Activated CD4-positive, alpha-beta T cell treated with anti-CD3 and anti-CD28 coated beads for 4 hours (primary cell): ENCODE measurements at places on chromosomes 3 and 15.

- no peak for DNase-seq
Measured at GRCh38 chr3:27025718-27026117, 343.5 kb downstream of the NEK10 start.

DNA sequence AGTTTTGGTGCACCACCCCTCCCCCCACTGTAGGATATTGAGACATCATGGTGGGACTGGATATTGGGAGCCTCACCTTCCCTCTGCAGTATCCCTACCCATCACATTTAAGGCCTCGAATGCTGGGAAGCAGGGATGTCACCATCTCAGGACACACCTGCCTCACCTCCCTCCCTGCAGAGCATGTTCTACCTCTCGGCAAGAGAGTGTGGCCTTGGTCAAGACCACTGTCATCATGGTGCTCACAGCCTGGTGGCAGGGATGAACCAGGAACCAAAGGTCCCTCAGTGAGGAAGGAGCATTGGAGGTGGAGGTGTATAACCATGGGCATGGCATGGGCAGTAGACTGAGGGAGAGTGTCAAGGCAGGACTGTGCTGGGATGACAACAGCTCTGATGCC lies 104.8 kb downstream of the CORO2B start:
- DNase-seq, result no peak

GRCh38 chr15:54803134-54803808 lies 393.5 kb downstream of the RSL24D1 start:
- no peak for DNase-seq

- DNase-seq, result no peak
Measured at GRCh38 chr15:41892621-41893421, 1.0 kb downstream of the SPTBN5 start.

- no peak for DNase-seq
Measured at GRCh38 chr3:70010346-70010745, 10.8 kb downstream of the SAMMSON start.

GRCh38 chr15:50828610-50829206 lies 63.2 kb upstream of the SPPL2A start:
- DNase-seq, result no peak

GRCh38 chr3:112005091-112005672 lies 6.5 kb downstream of the TAGLN3 start:
- DNase-seq, result no peak

GRCh38 chr3:161559177-161559998 lies 62.8 kb downstream of the OTOL1 start:
- no peak for DNase-seq

DNA sequence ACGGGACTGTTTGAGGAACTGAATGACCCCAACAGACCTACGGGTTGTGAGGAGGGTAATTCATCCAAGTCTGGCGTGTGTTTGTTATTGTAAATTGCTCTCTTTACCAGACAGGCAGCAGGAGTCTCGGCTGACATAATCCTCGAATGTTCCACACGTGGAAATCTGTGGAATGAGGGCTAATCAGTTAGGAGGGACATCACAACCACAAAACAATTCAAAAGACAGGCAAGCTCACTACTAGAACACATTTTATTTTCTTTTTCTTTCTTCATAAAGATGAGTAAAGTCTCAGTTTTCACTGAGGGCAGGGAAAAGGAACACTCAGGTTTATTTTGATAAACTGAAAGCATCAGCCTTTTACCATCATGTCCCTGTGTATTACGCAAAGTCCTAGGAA lies 53.8 kb downstream of the GRK7 start:
- no peak for DNase-seq

- no peak for DNase-seq
Measured at GRCh38 chr3:66068255-66068654, 29.5 kb upstream of the MAGI1 start.

- DNase-seq, result no peak
Measured at GRCh38 chr15:54990793-54991192, 205.9 kb downstream of the RSL24D1 start.

GRCh38 chr3:13219077-13219901 lies 146.1 kb upstream of the IQSEC1 start:
- no peak for DNase-seq

DNA sequence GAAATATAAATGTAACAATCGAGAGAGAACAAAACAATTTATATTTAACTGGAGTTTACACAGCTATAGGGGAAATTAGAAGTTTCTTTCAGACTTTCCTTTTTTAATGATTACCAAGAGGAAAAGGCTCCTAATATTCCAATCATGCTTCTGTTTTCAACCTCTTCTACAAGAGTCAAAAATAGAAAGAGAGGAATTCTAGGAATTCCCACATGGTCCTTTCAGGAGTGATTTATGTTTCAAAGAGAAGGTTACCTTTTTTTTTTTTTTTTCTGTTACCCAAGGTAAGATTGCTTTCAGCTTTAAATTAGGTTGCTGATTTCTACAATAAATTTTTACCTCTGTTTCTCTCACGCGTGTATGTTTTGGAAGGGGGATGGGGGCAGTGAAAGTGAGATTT lies 355.3 kb upstream of the DCBLD2 start:
- no peak for DNase-seq

DNA sequence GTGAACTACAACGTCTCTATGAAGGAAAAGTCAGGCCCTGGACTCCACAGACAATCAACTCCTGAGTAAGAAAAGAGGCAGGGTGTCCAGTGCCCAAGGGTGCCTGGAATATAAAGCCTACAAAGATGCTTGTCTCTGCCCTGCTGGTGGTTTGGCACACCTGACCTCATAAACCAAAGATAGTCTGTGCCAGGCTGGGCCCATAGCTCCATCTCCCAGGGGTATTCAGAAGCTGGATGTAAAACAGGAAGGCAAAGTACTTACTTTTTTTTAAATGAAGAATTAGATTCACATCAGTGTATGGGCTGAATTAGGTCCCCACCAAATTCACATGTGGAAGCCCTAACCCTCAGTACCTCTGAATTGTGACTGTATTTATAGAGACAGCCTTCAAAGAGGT lies 66.6 kb upstream of the HERC1 start:
- no peak for DNase-seq

DNA sequence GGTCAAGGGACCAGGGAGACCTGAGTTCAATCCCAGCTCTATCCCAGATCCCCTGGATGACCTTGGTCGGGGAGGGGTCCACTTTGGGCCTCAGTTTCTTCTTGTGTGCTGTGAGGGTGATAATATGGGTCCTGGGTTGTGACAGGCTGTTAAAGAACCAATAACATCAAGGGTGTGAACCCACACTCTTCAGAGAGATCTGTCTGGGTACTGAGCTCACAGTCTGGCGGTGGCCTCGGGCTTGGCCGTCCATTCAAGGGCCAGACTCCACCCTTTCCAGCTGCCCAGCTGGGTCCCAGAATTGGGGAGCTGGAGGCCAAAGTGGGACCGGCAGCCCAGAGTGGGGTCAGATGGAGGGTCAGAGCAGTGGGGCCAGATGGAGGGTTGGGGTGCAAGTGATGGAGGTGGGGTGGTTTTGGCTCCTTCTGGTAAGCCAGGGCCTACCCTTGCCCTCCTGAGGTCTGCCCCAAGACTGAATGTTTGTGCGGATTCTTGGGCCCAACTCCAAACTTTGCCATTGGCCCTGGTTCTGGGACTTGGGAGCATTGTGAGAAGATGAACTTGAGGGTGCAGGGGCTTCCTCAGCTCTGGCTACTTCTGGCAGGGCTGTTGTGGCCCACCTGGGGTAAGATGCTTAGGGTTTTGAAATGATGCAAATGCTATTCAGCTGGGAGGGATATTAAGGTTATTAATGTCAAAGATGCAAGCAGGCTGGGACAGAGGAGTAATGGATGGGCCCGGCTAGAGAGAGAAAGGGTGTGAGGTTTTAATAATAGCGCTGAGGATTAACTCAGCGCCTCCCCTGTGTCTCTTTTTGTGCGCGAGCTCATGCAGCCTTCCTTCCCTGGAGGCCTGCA lies 1.5 kb downstream of the CORO2B start:
- DNase-seq, result no peak

DNA sequence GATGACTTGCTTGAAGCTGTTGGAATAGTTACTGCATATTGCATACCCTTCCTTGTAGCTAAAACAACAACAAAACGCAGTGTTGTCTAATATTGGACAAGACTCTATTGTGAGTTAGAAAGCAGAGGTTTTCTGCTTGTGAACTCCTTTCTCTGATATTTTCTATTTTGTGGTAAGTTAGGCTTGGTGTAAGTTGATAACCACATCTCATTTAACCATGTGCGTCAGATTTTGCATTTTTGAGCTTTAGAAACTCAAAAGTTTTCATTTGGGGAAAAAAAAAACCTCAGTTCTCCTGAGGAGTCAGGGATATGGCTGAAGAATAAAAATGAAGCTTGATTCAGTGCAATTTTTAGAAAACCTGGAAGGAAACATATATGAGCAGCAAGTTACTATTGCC lies 1.5 kb downstream of the ARIH1 start:
- DNase-seq, result no peak

GRCh38 chr15:23854912-23855659 lies 168.0 kb upstream of the NDN start:
- DNase-seq, result no peak

DNA sequence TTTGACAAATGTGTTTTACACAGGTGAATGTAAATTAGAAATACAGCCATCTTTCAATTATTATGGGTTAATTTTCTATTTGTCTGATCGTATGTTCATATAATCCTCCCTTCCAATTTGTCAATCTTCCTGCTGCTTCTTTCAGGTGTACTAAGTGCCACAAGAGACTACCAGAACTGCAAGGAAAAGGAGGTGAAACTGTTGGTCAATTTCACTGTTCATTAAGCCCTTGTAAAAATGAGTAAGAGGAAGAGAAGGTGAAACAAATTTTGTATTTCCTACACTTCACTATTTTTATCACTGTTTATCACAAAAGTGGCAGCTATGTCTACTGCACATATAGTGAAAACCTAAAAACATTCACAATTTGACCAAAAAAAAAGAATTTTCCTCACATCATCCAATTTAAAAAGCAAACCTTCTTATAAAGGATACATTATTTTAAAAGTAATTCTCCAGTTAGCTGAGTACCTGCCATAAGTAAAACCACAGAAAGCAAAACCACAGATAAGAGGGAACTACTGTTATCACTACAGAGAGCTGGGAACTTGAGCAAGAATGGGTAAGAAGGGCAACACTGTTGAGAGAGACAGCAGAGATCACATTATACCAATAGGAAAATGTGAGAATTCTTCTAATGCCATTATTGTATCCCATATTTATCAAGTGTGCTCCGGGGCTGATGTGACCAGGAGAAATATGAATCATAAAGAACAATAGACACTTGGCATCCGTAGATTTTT lies 163.0 kb downstream of the TBC1D5 start:
- no peak for DNase-seq

DNA sequence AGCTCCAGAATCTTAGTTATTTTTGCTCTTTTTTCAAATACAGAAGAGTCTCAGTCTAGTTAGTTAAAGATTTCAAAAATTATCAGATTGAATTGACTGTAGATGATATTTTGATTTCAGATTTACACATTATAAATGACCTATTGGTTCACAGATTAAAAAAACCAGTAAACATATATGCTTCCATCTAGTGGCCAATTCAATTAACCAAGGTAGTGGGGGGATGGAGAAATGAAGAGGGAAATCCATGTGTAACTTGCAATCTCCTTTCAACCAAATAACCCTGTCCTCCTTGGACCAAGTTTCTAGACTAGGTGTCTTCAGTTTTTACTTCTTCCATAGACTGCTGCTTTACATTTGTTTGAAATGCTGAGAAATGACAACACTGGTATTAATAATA lies 789.8 kb downstream of the ROBO1 start:
- no peak for DNase-seq

- no peak for DNase-seq
Measured at GRCh38 chr3:156635973-156636372, 38.4 kb upstream of the TIPARP start.

DNA sequence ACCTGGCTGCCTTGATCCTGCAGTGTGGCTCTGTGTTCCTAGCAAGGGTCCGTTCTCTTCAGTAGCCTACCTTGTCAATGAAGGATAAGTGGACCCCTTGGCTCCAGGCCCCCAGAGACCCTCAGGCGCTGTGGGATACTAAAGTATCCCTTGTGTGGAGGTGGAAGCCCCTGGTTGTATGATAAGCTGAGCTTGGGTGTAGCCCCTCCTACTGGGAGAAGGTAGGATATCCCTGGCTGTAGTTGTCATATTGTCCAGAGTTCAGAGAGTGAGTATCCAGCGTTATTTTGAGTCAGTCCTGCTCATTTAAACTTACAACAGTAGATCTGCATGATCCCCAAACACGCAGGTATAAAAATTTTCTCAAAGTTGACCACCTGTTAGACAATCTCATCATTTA lies 496.8 kb downstream of the CNTN4 start:
- DNase-seq, result no peak

GRCh38 chr3:125075738-125076137 lies 19.9 kb upstream of the HEG1 start:
- DNase-seq, result no peak

DNA sequence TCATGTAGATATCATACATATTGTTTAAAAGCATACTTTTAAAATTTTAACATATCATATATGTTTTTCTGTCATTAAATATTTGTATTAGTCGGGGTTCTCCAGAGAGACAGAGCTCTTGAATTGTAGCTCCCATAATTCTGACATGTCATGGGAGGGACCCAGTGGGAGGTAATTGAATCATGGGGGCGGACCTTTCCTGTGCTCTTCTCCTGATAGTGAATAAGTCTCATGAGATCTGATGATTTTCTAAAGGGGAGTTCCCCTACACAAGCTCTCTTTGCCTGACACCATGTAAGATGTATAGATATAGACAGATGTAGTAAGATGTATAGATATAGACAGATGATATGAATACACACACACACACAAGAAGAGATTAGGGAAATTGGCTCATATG lies 161.2 kb upstream of the ABI3BP start:
- no peak for DNase-seq

- DNase-seq, result no peak
Measured at GRCh38 chr15:72889545-72889944, 106.0 kb upstream of the ADPGK start.

DNA sequence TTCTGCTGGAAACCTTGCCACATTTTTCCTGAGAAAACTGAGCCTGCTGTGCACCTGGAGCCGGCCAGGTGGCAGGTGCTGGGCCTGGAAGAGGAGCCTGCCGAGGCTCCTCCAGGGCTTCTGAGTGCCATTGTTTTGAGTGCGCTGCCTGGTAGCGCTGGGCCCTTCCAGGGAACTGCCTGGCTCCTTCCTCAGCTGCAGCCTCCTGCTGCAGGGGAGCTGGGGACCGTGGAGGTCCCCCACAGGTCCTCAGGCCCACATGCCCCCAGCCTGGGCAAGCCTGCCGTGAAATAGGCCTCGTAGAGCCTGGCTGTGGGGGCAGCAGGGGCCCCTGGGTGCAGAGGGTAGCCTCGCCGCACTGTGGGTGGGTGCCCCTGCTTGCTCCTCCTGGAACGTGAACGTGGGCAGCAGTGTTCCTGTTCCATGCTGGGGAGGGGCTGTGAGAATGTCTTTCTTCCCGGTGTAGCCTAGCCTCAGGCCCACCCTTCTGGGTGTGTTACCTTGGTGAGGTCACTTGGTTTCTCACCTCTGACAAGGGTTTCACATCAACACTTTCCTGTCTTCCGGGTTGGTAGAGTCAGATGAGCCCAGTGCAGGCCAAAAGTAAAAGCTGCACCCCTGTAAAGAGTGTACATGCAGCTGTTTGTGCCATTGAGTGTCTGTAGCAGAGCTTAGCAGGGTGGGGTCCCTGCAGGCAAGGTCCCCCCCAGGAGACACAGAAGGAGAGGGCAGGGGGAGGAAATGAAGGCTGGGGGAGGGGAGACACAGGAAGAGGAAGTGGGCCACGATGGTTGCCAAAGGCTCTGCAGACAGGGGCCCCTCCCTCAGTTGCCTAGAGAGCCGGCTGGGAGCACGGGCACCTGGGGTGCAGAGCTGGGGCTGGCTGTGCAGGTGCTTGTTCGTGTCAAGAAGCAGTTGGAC lies 34.5 kb downstream of the KLF13 start:
- peak; percentile 52 for DNase-seq
